ENCODE measurements at places on chromosomes 4 and X.

- no peak for DNase-seq
Observed at GRCh38 chr4:147453561-147454141, 27.2 kb upstream of the EDNRA start.

DNA sequence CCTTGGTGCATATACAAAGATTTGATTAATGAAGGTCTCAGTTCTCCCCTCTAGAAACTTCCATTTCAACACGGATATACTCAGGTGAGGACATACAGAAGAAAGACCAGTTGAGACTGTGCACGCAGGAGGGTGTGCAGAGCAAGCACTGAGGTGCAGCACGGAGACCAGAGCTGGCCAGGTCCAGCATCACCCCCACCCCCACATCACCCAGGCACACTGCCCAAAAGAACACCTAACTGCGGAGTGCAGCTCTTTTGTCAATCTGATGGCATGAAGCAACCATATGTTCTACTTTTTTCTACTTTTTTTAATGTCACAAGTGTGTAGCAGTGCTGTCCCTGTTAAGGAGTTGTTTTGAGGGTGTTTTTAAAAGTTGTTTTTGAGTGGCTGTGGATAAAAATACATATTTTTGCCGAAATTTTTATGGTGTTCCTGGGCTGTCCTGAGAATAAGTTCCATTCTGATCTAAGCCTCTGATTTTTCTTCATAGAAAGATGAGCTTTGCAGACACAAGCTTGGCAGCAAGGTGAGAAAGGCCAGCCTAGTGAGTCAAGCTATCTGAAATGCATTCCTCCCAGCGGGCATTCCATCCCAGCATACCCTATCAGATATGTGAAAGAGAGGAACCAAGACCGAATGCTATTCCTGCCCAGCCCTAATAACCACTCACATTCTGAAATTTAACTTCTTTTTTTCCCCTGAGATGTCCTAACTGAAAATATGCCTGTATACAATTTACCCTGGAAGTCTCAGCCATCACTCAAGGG lies 173.7 kb downstream of the PTTG2 start:
- DNase-seq: no peak

DNA sequence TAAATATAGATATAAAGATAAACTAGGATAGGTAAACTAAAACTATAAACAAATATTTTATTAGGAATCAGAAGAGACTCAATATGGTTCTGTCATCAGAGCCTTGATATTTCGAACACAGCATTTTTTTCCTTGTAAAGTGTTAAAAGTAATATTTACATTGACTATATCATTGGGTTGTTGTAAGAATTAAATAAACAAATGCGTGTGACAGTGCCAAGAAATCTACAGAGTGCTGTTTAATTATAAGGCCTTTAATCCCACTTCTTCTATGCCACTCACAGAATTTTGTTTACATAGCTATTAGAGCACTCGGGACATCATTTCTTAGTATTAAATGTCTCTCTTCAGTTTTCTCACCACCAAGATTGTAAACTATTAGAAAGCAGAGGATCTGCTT lies 807.4 kb downstream of the FSTL5 start:
- DNase-seq: no peak

DNA sequence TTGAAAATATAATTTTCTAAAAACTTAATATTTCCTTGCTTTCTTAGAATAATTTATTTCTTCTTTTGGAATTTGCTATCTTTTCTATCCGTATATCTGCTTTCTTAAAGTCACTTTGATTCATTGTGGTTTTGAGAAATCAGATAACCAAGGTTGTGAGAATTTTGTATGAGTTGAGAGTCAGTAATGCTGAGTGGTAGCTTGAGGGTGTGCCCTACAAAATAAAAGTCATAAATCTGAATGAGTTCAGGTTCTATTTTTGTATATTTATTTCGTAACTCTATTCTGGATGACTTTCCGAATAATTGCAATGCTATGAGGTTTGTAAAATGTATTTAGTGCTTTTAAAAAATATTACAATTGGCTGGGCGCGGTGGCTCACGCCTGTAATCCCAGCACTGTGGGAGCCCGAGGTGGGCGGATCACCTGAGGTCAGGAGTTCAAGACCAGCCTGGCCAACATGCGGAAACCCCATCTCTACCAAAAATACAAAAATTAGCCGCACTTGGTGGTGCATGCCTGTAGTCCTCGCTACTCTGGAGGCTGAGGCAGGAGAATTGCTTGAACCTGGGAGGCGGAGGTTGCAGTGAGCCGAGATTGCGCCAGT lies 8.9 kb downstream of the COPS4 start:
- DNase-seq: no peak

DNA sequence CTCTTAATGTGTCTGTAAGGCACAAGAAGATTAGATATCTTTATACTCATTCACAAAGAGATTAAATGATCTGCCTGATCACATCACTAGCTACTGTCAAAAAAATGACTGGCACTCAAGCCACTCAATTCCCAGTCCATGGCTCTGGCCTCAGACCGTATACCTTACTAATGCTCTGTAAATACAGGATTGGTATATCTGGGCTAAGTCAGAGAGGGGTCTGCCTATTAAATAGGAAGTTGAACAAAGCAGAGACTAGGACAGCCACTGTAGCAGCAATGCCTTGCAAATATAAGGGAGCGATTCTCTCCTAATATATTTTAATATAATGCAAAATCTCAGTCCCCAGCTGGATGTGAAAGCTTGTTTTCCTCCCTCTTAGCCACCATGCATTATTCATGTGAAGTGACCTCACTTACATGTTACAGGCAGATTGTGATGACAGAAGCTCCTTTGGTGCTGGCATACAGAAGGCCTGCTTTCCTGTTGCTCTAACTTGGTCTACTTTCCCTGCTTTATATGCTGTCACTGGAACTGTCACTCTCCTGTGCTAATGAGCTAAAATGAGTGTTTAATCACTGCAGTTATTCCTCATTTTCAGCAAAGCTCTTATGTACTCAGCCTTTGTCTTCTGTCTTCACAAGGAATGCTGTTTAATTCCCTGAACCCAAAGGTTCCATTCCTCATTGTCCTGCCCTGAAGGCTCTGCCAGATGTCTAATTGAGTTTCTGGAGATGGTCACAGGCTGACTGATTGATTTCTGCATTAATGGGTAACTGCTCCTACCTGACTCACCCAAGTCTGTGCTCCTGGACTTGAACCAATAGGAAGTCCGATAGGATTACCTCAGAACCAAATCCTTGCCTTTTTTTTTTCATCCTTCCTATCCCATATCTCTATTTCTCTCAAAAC lies 578.2 kb downstream of the KLHL13 start:
- no peak for DNase-seq

DNA sequence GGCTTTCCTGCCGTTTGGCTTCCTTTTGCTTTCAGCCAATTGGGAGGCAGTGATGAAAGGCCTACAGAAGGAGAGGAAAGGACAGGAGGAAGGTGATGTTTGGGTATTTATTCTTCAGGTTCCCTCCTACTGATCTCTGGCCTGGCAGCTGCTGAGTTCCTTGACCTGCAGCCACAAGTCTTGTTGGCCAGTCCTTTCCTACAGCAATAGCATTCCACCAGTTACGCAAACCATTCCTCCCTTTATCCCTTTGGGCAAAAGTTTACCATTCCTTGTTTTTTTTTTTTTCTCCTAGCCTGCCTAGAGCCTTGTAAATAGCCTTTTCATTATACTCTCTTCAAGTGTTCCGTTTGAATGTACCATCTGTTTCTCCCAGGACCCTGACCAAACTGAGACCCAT lies 198.1 kb upstream of the FTHL17 start:
- no peak for DNase-seq

DNA sequence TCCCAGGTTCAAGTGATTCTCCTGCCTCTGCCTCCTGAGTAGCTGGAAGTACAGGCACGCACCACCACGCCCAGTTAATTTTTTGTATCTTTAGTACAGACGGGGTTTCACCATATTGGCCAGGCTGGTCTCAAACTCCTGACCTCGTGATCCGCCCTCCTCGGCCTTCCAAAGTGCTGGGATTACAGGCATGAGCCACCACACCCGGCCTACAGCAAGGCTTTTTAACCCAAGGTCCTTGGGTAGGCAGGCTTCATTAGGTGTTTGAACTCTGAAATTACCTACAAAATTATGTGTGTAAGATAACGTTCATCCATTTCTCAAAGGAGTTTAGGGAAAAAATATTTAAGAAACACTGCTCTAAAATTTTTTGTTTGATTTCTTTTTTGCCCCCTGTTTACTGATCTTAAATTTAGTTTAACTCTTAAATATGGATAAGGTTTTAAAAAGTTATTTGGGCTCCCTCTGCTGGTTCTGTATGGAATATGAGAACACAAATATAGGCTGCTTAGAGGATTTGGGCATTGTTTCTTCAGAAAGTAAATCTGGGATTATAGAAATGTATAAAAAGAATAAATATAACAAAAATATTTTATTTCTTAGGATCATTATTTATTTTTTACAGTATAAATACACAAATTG lies 92.8 kb downstream of the CBR4 start:
- no peak for DNase-seq

- no peak for DNase-seq
Observed at GRCh38 chr4:7151668-7152227, 40.6 kb upstream of the SORCS2 start.

DNA sequence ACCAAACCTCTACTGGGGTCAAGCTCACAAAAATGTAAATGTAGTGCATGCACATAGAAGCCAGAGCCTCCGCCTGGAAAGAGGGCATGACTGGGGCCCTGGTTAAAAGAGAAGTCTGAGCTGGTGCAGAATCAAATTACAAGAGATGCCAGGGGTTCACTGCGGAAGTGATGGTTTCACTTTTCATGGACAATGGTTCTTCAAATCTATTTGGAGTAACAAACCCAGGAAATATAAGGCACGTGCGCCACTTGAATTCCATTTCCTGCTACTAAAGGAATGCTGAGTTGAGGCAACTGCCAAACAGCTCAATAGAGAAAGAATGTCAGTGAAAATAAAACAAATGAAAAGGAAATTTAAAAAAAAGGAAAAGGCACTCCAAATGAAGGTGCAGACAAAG lies 79.8 kb downstream of the FUNDC1 start:
- DNase-seq: no peak

DNA sequence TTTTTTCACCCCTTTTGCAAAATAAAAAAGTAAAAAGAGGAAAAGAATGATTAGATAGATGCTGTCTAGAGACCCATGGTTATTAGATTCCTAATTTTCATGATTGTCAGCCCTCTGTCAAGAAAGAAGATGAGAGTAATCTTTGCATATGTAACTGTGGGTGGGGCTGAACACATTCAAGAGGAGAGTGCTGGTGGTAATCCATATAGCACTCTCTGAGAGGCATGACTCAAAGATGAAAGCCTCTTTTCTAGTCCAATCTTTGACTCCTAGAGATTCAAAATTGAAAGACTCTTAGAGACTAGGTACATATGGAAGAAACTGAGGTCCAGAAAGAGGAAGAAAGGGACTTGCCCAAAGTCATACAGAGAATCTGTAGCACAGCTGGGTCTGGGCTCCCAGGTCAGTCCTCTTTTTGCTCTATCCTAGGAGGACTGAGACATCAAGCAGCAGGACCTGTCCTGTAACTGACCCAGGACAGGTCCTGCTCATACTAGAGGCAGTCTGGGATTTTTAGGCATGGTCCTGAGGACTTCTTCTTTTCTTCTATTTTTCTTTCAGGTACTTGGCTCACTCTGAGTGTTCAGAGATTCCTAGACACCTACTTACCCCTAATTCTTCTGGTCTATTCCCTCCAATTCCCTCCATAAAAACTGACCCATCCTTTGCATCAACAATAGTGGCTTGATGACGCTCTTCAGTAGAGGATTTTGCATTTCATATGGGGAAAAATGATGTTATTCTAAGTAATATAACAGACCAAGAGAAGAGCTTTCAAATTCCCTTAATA lies 23.8 kb downstream of the VSIG4 start:
- DNase-seq: no peak

GRCh38 chr4:172830295-172830764 lies 338.3 kb upstream of the GALNT7 start:
- DNase-seq: no peak

- no peak for DNase-seq
Observed at GRCh38 chr4:42672359-42673081, 15.6 kb upstream of the ATP8A1 start.

DNA sequence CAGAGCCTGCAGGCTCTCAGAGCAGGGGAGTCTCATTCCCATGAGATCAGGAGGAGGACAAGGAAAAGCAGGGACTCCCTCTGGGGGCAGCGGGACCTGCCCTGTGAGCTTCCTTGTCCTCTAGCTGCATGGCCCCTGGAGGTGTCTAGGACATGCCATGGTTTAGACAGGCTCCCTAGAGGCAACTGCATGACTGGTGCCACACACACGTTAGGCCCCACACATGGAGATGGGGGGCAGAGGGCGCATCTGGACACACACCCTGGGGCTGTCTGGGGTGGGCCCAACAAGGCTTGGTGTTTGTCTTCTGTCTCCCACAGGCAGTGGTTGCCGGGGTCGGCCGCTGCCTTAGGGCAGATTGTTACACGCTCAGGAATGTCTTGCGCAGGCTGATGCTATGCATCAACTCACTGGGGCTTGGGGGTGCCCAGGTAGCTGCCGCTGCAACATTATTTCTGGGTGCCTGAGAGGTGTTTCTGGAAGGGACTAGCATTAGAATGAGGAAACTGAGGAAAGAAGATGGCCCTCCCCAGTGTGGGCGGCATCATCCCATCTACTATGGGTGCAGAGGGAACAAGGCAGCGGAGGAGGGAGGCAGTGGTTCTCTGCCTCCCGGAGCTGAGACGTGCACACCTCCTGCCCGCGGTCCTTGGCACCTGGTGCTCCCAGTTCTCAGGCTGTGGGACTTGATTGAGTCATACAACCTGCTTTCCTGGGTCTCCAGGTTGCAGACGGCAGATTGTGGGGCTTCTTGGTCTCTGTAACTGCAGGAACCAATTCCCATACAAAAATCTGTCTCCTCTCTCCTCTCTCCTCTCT lies 32.1 kb upstream of the GPR78 start:
- no peak for DNase-seq

DNA sequence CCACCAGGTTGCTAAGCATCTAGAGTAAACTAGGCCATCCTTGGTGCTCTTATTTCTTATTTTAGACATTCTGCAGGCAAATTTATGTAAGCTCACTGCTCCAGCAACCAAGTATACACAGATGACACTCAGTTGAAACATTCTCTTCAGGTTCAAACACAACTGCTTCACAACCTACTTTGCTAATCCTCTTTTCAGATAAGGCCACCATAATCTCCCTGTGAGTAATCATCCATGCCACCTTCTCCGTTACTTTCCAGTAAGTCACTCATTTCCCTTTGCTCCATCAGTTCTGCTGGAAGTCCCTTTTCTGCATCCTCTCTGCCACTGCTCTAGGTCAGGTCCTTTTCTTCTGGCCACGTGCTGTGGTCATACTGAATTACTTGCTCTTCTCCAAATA lies 120.2 kb upstream of the WDFY3 start:
- DNase-seq: no peak

DNA sequence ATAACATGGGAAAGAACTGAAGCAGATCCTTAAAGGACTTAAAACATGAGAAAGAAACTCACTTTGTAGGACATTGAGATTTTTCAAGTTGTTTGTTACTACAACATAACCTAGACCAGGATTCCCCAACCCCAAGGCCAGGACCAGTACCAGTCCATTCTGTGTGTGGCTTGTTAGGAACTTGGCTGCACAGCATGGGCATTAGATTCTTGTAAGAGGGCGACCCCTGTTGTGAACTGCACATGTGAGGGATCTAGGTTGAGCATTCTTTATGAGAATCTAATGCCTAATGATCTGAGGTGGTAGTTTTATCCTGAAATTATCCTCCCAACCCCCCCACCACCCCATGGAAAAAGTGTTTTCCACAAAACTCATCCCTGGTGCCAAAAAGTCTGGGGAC lies 566.1 kb downstream of the KCTD8 start:
- DNase-seq: no peak
